Natural killer cell (primary cell): ENCODE measurements at places on chromosomes 6 and 20.

GRCh38 chr20:17859002-17859615 is 109.5 kb downstream of the SNX5 start:
- peak; percentile 23 for DNase-seq

- DNase-seq, result no peak
These were observed 115.8 kb downstream of the MRPL14 start for GRCh38 chr6:44011350-44011920.

GRCh38 chr6:147999001-147999540 is 343.6 kb upstream of the SASH1 start:
- no peak for DNase-seq

DNA sequence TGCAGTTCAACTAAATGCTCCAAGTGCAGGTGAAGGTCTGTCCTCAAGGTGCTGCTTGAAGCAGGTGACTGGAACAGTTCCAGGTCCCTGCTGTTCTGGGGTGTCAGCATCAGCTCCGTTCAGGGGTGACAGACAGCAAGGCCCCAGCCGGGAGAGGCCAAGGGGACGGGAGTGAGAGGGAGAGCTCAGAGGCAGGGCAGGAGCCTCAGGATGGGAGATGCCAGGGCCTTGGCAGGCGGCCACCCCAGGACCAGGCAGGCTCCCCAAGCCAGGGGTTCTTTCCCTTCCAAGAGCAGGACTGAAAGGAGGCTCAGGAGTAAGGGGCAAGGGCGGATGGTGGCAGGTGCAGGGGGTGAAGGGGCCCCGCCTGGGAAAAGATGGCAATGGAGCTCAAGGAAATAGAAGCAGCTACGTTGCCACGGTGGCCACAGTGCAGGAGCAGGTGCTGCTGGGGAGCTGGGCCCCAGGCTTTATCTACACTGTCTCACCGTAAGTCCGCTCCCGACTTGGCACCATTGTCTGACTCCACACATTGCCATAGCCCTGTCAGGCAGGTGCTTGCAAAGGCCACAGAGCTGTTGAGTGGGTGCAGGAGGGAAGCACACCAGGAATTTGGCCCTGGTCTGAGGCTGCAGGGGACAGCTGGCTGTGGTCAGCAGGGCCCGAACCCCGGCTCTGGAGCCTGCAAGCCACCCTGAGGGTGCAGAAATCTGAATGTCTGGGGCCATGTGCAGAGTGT is 43.1 kb downstream of the ERMARD start:
- no peak for DNase-seq

GRCh38 chr6:37036146-37036545 is 30.7 kb downstream of the FGD2 start:
- no peak for DNase-seq

GRCh38 chr6:10413850-10414738 is 780 bp downstream of the TFAP2A start:
- no peak for DNase-seq
